ENCODE measurements at places on chromosomes 2 and 18.

- peak; percentile 18 for DNase-seq
Observed at GRCh38 chr2:178484245-178485041, 4.2 kb downstream of the PLEKHA3 start.

GRCh38 chr2:46828491-46829230 is 86.9 kb downstream of the MCFD2 start:
- DNase-seq: no peak

DNA sequence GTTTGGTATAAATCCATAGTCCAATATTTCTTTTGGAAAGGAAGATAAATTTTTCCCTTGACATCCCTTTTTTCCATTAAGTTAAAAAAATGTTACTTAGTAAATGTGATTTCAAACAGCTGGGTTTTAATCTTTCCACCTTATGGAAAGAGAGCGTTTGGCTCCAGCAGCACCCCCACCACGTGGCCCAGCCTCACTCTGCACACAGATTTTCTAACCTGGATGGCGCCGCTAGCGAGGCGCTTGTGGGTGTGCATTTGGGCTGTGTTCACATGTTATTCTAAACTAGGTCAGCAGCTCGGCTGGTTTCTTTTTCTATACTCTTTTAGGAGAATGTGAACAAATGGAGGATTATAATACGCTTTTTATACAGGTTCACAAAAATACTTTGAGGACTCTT is 218.0 kb downstream of the LDLRAD4 start:
- no peak for DNase-seq

GRCh38 chr2:41764919-41765318 is 282.9 kb upstream of the PKDCC start:
- DNase-seq: no peak

DNA sequence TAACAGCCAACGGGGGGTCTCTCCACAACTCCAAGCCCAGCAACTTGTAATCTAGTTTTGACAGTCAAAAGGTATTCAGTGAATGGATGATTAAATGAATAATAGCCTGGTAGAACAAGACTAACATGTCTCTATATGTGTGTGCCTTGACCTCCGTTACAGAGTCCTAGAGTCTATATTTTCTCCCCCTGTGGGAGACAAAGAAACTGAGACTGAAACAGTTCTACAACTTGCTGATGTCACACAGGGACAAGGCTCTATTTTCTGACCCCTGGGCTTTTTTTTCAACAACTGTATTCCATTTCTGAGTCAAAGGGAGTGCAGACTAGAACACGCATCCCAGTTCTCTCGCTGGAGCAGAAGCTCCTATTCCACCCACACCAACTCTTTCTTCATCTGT is 223.6 kb upstream of the AGAP1 start:
- DNase-seq: no peak

- no peak for DNase-seq
Observed at GRCh38 chr2:98900721-98901120, 35.3 kb downstream of the CRACDL start.

- no peak for DNase-seq
Observed at GRCh38 chr2:199883474-199884212, 27.4 kb upstream of the C2orf69 start.

- peak; percentile 18 for DNase-seq
Observed at GRCh38 chr2:222610746-222611145, 45.1 kb downstream of the FARSB start.

- no peak for DNase-seq
Observed at GRCh38 chr2:76940559-76940958, 581.6 kb downstream of the LRRTM4 start.

- DNase-seq: no peak
Observed at GRCh38 chr2:153488072-153488471, 9.5 kb upstream of the RPRM start.

DNA sequence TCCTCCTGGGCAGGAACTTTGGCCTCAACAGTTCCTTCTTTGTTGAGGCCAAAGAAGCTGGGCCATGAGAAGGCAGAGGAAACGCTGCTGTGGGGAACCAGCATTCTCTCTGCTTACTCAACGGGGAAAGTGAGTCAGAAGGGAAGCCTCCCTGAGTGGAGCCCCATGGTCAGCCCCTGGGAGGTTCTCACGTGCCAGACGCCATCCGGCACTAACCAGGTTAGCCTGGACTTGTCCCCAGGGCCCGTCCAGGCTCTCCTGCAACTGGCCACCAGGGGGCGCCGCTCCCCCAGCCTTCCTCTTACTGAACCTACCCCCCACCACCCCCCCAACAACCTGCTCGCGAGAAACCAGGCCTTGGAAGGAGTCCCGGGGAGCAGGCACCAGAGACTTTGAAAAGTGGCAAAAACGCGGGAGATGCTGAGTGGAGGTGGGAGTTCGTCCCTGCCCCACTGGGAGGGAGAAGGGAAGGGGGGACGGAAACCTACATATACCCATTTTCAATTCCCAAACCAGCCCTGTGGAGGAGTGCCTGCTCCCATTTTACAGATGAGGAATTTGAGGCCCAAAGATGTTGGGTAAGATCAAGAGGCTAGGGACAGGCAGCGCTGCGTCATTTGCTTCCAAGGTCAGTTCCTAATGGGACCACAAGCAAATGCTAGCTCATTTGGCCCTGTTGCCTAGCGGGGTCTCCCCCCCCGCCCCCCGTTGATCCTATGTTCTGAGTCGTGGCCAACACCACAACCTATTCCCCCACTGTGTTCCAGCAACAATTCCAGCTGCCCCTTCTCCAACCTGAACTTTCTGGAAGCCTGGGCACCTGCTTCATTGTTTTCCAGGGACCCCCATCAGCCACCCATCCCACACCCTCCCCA is 20.0 kb downstream of the TEX44 start:
- DNase-seq: peak; percentile 96

GRCh38 chr2:83615511-83615910 is 843.6 kb downstream of the SUCLG1 start:
- DNase-seq: no peak

GRCh38 chr18:80177128-80177527 is 68.1 kb downstream of the ADNP2 start:
- DNase-seq: no peak

DNA sequence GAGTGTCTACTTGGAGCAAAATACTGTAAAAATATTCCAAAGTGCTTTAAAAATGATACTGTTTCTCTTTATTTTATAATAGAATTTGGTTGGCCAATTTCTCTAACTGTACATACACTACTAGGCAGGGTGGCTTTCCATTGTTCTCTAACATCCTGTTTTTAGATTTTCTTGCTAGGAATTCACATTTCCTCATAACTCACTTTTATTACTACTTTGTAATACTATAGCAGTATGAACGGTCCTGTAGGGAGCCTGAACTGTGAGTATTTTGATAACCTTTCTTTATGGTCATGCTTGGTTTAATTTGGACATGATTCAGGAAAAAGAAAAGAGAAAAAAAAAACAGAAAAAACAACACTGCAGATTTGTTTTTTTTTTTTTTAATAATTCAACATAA is 37.8 kb downstream of the GCG start:
- DNase-seq: no peak

DNA sequence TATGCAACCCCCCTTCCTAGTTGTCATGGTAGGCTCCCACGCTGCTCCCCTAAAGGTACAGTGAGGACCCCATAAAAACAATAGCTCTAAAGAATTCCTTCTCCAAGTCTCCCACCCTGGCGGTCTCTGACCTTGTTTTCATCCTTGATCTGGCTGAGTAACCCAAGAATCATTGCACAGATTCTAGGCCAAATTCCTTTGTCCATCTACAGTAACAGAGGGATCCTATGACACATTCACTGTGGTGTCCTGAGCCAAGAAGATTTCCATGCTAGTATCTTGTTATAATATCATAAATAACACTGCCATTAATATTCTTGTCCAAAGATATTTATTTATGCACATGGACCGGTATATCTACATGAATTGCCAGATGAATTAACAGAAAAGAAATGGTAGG is 240.2 kb downstream of the CYP26B1 start:
- no peak for DNase-seq

DNA sequence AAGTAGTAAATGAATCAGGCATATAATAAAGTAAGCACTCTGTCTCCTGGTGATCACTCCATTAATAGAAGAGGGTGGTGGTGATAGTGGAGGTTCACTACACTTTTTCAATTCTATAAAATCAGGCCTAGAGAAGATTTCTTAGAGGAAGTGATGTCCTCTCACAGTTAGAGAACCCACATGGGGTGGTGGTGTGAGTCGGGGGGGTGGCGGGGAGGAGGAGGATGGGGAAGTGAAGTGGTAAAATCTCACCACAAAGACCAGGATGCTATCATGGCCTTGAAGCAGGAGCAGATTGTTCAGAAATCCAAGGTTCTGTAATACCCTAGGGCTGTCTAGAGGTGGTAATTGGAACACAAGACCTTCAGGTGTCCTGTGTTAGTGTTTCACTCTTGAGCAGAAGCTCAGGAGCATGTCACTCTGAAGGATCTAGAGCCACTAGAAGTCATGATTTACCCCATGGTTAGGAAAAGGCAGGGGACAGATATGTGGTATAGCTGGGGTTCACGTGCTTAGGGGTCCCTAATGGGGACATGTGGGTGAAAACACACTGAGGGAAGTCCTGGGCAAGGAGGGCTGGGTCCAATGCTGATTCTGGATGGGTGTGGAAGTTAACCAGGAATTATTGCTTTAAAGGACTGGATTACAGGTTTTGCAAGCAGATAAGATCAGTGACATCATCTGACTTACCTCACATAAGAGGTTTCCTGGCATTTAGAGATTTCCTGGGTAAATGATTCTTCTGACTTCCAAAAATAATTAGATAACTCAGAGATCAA is 31.0 kb downstream of the RNF125 start:
- DNase-seq: peak; percentile 87

GRCh38 chr18:12309683-12310198 is 1.7 kb downstream of the TUBB6 start:
- DNase-seq: no peak

DNA sequence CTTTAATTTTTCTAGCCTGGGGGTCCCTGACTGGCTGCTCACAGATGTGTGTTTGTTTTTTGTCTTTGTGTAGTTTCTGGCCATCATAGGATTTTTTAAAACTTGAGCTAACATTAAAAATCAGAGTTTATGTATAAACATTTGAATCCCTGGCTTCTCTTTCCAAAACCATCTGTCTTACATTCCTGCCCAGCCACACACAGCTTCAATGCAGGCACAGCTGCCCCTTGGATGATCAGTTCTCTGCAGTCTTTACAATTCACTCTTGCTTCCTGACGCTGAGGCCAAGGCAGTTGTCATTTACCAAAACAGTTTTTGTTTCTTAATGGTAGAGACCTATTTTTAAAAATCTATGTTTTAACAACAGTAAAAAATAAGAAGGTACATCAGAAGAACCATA is 169.2 kb upstream of the LRRTM1 start:
- no peak for DNase-seq

DNA sequence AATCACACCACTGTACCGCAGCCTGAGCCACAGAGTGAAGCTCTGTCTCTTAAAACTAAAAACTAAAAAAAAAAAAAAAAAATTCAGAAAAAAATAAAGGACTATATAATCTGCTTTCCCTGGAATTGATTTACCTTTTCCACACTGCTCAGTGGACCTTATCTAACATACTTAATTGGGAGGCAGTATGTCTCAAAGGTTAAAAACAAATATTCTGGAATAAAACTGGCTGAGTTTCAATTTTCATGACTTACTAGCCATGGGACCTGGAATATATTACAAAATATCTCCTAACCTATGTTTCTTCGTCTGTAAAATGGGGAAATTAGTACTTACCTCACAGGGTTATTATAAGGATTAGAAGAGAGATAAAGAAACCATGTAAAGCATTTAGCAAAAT is 11.8 kb downstream of the NCKAP1 start:
- DNase-seq: no peak

DNA sequence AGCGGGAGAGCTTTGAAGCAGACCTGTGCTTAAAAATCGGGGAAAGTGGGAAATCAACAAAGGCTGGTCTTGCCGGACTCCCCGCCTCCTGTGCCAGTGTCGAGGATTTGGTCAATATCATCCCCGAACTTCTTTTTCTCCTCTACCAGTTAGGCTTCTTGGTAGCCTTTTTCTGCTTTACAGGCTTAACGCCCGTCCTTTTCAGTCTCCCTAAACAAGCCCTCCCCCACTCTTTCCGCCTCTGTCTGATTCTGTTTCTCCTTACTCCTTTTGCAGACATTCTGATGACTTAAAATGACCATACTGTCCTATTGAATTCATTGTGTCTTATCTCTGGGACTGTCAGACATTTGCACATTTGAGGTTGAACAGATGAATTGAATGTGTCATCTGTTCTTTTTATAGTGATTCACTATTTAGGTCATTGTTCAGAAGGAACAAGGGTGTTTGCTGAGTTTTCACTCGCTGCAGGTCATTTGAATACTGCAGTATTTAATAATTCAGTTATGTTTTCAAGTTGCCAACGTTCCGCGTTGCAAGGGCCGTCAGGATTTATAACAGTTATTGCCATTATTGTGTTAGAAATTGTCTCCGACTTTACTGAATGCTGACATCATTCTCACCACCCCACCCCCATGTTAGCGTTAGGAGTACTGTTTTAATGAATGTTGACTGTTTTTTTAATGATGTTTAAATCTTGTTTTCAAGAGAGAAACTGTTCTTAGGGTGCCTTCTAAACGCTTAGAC is 1.1 kb downstream of the ITGAV start:
- peak; percentile 81 for DNase-seq

- no peak for DNase-seq
Observed at GRCh38 chr2:239225371-239225851, 175.4 kb downstream of the HDAC4 start.

GRCh38 chr2:222179592-222179991 is 119.2 kb downstream of the PAX3 start:
- DNase-seq: no peak

GRCh38 chr18:12857215-12857905 is 26.7 kb downstream of the PTPN2 start:
- DNase-seq: no peak

GRCh38 chr18:2027016-2027415 is 544.3 kb downstream of the METTL4 start:
- no peak for DNase-seq

GRCh38 chr2:220669324-220669723 is 902.8 kb downstream of the EPHA4 start:
- DNase-seq: no peak

DNA sequence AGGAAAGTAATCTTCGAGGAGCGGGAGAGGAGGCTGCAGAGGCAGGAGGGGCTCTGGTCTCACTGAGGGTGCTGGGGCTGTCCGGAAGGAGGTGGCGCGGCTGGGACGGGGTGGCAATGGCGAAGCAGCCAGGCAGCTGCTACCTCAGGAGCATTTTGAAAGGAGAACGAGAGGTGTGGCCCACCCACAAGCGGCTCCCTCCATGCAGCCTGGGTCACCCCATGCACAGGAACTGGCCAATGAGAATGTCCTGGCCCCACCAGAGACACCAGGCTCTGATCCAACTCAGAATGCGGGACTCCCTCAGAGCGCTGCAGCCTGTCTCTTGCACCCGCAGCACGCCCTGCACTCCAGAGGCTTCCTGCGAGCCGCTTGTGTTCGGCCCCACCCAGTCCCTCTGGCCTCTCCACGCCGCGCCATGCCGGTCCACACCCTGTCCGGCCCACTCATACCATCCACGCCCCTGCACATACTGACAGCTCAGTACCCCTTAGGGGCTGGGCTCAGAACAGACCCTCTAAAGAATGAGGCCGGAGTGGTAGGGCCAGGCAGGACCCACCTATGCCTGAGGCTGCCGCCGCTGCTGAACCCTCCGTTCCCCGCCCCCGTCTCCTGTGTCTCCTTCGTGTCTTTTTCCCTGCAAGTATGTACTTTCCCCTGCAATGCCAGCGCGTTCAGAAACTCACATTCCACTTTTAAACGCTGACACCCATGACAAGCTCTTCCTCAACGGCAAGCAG is 6.4 kb upstream of the BOK start:
- DNase-seq: no peak

All from hematopoietic multipotent progenitor cell treated with erythropoietin and hydrocortisone succinate and interleukin-3 and kit ligand, for 4 days (in vitro differentiated cells).